ENCODE measurements at places on chromosomes 11 and 22.

- H3K4me1 ChIP-seq, result peaks cover 57% of the 10 kb centered on the region
- no peaks in the 10 kb centered on the region for H3K27me3 ChIP-seq
- H3K36me3 ChIP-seq, result no peaks in the 10 kb centered on the region
These were observed 56.8 kb downstream of the CD6 start for GRCh38 chr11:61028135-61028729.

DNA sequence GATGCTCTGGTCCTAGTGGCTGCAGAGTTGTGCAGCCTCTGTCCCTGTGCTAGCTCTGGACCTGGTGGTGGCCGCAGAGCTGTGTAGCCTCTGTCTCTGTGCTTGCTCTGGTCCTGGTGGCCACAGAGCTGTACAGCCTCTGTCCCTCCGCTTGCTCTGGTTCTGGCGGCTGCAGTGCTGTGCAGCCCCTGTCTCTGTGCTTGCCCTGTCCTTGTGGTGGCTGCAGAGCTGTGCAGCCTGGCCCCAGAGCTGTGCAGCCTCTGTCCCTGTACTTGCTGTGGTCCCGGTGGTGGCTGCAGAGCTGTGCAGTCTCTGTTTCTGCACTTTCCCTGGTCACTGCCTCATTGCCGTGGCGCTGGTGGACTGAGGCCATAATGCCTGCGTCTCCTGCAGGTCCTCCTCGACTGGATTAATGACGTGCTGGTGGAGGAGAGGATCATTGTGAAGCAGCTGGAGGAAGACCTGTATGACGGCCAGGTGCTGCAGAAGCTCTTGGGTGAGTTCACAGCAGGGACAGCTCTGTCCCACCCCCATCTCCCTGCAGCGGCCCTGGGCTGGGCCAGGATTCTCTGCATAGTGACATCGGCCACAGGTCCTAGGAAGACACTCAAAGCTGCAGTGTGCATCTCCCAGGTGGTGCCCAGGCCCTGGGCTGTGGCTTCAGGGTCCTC lies 61.9 kb upstream of the PARVG start:
- H3K27ac ChIP-seq, result no peak overlapping the region
- DNase-seq, result no peak
- H3K4me3 ChIP-seq, result no peak overlapping the region
- H3K4me1 ChIP-seq, result no peaks in the 10 kb centered on the region
- no peaks in the 10 kb centered on the region for H3K36me3 ChIP-seq
- no peaks in the 10 kb centered on the region for H3K27me3 ChIP-seq

DNA sequence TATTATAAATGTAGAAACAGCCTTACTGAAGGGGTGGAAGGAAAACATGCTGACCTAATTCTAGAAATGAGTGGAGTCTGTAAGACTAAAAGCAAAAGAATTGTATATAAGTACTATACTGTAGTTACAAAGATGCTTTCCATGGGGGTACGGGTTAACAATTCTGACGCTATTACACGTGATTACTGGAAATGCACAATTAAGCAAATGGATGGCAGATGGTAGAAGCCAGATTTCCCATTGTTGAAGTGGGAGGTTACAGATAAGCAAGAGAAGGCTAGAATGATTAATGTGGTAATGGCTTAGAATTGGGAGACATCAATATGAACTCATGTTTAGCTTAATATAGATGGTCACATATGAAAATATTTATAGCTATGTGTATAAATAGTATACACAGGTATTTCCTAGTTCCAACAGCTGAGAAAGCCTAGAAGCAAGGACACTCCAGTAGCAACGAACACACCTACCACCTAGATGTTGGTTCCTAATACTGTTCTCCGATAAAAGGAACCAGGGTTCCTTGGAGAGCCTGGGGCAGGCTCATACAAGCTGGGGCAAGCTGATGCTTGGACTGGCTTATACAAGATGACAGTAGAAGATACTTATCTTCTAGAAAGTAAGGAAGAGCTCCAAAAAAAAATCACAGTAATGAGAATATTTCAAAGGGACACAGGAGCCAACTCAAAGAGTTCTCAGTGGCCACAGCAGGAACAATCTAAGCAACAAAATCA lies 13.5 kb downstream of the SMC1B start:
- DNase-seq, result no peak
- no peak overlapping the region for H3K27ac ChIP-seq
- no peaks in the 10 kb centered on the region for H3K4me1 ChIP-seq

- DNase-seq, result no peak
- H3K4me3 ChIP-seq, result no peak overlapping the region
- H3K27me3 ChIP-seq, result no peaks in the 10 kb centered on the region
- no peaks in the 10 kb centered on the region for H3K4me1 ChIP-seq
These were observed 929.0 kb downstream of the BRD1 start for GRCh38 chr22:48898524-48899250.

GRCh38 chr11:68431984-68432645 lies 28.4 kb upstream of the PPP6R3 start:
- DNase-seq, result no peak
- H3K27ac ChIP-seq, result no peak overlapping the region
- no peaks in the 10 kb centered on the region for H3K36me3 ChIP-seq
- H3K4me1 ChIP-seq, result no peaks in the 10 kb centered on the region
- H3K4me3 ChIP-seq, result no peak overlapping the region

All from CD8-positive, alpha-beta memory T cell (primary cell).